ENCODE measurements at places on chromosomes 4 and X.

DNA sequence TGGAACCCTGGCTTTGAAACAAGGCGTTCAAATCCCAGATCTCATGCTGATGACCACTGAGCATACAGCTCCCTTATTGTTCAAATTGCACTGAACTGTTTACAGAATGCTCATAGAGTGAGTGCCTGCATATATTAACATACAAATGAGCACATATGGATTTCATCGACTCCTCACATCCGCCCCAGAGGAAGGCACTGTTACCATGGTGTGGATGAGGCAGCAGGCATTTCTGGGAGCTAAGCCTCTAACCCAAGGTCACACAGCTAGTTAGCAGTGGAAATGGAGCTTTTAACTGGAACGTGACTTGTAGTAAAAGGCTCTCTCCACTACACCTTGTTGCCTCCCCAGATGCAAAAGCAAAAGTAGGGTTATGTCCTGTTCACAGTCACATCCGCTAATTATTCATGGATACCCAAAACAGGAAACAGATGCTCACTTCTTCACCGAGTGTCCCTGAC, 289.7 kb downstream of the STK32B start:
- no peak for DNase-seq

- DNase-seq, result no peak
Observed at GRCh38 chr4:138299881-138300280, 57.7 kb upstream of the SLC7A11 start.

DNA sequence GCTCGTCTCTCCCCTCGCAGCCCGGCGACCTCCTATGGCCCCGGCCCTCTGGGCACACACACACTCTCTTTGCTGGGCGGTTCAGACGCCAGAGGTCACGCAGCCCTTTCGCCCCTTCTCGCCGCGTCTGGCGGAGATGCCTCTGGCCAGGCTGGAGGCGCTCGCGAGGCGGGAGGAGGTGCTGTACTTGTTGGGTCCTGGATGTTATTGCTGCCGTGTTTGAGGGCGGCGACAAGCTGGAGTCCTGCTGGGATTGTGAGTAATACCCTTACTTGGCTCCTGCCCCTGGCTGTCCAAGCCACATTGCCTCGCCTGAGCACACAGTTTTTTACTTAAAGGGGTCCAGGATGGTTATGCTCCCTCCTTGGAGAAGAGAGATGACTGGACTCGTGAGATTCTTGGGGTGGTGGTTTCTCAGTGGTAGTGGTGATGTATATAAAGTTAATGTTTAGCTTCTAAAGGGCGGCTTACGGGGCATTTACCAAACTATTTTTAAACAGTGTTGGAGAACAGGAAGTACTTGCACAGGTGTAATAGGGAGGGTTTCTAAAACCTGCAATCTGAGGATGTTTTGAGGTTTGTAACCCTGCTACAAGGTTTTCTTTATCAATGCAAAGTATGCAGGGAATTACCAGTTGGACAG, 572 bp downstream of the USP53 start:
- DNase-seq, result peak; percentile 64

DNA sequence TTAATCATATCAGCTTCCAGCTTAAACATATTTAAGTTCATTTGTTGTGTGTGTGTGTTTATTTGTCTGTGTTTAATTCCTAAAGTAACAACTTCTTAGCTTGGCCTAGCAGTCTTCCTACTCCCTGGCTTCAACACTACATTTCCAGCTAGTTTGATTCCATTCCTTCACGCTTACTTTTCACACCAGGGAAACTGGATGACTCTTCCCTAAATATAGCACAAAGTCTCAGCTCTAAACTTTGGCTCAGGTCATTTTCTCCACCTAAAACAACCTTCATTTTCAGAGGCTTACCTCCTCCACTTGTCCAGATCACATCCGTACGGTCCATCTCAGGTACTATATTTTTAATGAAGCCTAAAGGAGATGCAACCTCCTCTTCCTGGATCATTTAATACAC, 94.4 kb downstream of the KCTD8 start:
- DNase-seq, result no peak

Measured in globus pallidus (tissue), 1 donor.